ENCODE measurements at places on chromosomes 3 and 15.

GRCh38 chr3:45765266-45765851 lies 31.0 kb downstream of the SLC6A20 start:
- no peak for DNase-seq

DNA sequence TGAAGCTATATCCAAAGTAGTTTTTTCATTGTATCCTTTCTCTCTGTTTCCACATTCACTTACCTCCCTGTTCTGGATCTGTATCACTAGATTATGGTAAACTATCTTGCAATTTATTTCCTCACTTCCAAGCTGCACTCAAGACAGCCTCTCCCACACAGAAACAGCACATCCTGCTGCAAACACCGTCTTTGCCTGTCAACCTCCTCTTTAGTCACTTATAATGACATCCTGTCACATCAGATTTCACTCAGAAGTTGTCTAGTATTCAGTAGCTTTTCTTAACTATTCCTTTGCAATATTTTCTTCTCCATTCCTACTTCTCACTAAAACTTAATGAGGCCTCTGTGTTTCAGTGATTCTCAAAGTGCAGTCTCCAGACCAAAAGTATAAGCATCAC lies 490.8 kb downstream of the IGSF11 start:
- no peak for DNase-seq

GRCh38 chr15:83592370-83593040 lies 61.4 kb upstream of the ADAMTSL3 start:
- DNase-seq = no peak

DNA sequence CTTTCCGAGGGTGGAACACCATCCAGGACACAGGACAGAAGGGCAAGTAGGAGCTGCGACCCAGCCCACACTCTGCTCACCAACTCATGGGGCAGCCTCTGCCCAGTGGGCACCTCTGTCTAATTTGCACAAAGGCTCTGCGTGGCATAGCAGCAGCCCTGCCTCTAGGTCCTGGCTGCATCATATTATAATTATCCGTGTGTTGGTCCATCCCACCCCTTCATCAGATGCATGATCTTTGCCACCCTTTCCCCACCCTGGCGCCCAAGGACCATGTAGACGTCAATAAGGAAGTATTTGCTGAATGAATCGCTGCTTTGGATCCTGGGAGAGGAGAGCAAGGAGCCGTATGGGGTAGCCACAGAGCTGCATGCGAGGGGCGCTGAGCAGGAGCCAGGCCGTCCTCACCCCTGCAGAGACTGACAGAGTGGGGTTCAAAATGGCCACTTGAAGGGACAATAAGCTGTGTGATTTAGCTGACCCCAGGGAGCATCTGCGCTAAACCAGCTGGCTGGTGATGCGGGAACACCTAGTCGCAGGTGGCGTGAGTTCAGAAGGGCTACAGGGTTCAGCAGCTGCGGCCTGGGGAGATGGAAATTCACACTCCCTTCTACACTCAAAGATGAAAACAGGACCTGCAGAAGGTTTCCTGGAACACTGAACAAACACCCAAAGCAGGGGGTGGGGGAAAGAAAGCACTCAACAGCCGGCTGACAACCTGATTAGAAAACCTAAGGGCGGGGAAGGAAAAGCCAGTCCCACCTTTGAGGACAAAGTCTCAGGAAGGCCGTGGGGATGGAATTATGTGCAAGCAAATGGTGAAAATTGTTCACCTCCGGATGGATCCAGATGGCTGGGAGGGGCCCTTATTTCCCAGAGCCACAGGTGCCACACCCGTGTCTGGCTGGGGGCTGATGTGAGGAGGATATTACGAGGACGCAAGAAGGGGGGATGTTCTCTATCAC lies 6.4 kb downstream of the MGLL start:
- no peak for DNase-seq

DNA sequence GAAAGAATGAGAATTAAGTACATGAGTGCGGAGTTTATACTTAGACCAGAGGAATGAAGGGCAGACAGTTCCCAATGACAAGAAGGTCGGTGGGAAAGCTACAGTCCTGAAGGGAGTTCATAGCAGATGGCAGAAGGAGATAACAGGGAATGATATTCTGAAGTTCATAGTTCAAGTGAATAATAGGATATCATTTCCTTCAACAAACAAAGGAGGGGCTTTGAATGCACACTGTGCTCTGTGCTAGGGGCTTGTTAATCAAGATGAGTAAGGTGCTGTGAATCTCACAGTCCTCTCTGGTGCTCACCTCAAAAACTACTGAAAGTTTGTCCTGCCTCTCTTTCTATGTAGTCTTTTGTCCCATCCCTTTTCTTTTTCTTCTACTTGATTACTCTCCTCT lies 41.9 kb downstream of the SIDT1 start:
- no peak for DNase-seq

- no peak for DNase-seq
These were observed 1.9 kb upstream of the TNFSF10 start for GRCh38 chr3:172525116-172525613.

Measured in stimulated activated CD8-positive, alpha-beta memory T cell treated with anti-CD3 and anti-CD28 coated beads, Interleukin-15, amount 100 ng/mL, for 24 hours (primary cell).